Cortex of kidney (tissue), 1 donor: ENCODE measurements at places on chromosomes 3 and 15.

DNA sequence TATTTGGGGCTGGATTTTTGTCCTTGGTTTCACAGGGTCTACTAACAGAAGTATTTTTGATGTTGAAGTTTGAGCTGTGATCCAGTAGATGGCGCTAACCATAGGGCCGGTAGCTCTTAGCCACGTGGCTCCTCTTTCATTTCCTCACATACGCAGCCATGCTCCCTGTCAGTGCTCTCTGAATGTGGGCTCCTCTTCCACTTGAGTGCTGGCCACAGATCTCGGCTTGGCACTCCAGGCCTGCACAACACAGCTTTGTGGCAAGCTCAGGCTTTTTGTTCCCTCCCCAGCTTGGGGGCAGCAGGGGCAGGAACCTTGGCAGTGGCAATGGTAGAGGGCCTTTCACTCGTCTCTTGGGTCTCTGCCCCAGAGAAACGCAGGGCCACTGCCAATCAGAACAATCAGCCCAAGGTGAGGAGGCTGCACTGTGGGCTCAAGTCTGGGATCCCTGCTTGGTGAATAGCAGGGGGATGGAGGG is 18.6 kb upstream of the DNAAF4 start:
- DNase-seq: no peak

GRCh38 chr3:100040451-100041225 is 73.7 kb downstream of the FILIP1L start:
- no peak for DNase-seq

- no peak for DNase-seq
Observed at GRCh38 chr3:62277986-62278385, 95.4 kb downstream of the FEZF2 start.

DNA sequence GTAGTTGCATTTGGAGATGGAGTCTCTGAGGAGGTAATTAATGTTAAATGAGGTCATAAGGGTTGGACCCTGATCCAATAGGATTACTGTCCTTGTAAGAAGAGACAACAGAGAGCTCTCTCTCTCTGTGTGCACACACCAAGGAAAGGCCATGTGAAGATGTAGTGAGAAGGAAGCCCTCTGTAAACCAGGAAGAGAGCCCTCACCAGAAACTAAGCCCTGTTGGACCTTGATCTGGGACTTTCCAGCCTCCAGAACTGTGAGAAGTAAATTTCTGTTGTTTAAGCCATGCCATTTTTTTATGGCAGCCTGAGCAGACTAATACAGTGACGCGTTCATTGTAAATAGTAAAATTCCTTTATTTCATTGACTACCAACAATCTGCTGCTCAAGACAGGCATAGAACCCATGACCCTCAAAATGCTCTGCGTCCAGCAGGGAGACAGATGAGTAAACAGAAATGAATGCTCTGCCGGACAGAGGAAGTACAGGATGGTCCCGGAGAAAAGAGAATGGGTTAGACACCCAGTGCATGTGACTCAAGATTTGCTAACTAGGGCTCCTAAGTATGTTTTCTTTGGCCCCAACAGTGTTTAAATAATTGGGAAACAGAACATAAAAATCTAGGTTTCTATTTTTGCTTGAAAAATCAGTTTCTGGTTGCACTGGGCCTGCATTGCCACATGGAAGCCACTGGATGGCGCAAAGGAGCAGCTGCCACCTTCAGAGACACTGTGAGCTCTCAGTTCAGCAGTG is 37.9 kb upstream of the TNFAIP8L3 start:
- DNase-seq: no peak

DNA sequence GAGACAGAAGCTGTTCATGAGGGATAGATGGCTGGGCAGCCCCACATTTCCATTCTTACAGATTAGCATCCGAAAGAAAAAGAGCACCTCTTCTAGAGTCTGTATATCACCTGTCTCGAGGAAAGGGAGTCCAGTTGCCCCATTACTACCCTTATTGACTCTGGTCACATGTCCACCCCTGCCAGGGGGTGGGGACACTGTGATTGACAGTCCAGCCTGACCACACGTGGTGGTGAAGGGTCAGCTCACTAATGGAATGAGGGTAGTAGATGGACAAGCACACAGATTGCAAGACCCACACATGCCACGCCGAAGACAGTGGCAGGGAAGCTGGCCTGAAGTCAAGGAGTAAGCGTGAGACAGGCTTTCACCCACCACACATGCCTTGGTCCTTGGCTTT is 45.8 kb downstream of the PXYLP1 start:
- DNase-seq: no peak

- DNase-seq: no peak
Observed at GRCh38 chr15:99413955-99414754, 151.6 kb upstream of the MEF2A start.
